ENCODE measurements at places on chromosomes 11 and 22.

DNA sequence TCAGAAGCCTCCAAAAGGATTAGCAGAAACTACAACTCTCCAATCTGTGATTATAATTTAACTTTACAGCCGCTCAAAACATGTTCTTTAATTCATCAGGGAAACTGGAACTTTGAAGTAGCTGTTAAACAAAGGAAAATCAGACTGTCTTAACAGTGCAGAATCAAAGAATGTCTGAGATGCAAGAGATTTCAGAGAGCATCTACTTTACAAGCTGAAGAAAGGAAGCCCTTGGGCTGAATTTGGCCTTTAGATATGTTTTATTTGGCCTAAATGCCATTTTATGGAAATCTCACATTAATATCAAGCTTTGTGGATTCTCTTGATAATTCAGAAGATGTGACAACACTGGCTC, 281.5 kb upstream of the CTSC start:
- DNase-seq, result no peak

DNA sequence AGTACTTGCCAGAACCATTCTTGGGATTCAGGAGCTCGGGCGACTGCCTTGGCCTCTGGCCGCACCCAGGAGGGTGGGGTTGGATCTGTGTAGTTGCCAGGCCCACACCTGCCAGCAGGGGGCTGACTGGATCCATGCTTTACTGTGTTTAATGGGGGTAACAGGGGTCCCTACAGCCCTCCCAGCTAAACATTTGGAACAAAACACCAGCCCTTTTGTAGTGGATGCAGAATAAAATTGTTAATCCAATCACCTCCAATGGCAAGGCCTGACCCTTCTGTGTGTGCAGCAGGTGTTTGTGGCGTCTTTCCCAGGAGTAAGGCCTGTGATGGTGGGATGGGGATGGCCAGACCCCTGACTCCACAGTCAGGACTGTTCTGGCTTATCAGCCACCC, 22.5 kb downstream of the SUN2 start:
- DNase-seq, result no peak

DNA sequence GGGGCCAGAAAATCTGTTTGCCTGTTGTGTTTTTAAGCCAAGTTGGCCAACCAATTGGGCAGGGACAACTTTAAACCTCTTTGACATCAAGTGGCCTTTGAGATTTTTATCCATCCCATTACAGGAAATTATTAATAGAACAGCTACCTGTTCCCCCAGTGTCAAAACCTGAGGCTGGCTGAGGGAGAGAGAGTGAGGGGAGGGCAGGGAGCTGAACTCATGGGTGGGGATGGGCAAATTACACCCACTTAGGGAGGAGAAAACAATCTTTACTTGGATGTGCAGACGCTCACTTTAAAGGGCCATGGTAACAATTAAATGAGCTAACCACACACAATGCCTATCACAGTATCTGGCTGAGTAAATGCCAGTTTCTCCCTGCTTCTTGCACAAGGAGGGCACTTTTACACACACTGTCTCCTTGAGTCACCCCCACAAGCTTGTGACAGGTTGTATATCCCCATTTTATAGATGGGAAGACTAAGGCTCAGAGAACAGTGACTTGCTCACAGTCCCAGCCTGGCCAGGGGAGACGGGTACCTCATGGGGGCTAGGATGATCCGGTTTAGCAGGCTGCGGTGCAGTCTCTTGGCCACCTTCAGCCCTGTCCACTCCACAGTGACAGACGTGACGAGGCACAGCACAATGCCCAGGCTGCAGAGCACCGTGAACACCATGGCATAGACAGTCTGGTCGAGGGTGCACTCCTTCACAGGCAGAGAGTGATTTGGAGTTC, 17.8 kb upstream of the KCNJ11 start:
- no peak for DNase-seq

DNA sequence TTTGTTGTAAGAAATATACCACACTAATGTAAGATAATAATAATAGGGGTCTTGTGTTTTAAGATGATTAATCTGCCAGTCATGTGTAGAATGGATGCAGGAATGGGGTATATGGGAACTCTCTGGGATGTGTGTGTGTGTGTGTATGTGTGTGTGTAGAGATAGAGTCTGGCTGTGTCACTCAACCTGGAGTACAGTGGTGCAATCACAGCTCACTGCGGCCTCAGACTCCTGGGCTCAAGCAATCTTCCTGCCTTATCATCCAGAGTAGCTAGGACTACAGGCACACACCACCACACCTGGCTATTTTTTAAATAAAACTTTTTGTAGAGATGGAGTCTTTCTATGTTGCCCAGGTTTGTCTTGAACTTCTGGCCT, 11.5 kb upstream of the PANX1 start:
- no peak for DNase-seq

- no peak for DNase-seq
Measured at GRCh38 chr22:24285245-24285644, 14.6 kb downstream of the SPECC1L start.

- DNase-seq, result no peak
Measured at GRCh38 chr11:69355346-69355940, 61.5 kb downstream of the MYEOV start.

GRCh38 chr11:33942954-33943353, 51.1 kb upstream of the LMO2 start:
- no peak for DNase-seq

GRCh38 chr11:27291302-27291889, 71.6 kb downstream of the CCDC34 start:
- no peak for DNase-seq

DNA sequence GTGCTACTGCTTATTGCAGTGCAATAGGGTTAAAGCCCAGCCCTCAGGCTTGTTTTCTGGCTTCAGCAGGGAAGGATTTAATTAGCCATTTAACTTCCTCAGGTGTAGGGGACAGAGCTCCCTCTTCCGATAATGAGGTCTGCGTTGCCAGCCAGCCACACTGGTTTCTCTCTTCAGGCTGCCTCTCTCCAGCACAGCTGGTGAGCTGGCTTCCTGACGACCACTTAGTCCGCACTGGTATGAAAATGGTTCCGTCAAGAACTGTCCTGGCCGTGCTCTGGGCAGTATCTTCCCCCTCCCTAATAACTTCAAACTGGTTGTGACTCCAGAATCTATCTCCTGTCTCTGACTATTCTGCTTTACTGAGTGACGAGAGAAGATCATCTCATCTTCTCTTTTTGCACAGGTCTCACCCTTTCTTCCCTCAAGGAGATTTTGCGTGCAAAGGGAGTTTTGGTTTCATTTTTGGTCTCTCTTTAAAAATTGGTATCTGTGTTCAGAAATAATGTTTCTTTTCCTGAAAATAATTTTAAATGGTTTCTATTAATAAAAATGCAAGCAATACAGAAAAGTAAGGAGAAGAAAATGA, 49.2 kb downstream of the CNTN5 start:
- DNase-seq, result no peak

DNA sequence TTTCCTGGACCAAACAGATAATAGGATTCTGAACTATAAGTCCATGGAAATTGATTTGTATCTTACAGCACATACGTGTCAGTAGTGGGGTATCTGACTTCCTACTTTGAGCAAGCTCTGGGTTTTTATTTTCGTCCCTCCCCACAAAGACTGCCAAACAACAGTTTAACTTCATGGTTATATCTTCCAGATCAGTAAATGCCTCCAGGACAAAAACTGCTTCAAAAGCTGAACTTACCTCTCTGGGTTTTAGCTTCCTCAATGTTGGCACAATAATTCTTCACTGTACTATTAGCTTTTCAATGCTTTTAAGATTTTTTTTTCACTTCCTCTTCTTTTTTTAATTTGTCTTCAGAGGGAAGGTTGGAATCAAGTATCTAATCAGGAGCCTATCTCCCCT, 4.2 kb upstream of the DPF2 start:
- DNase-seq, result no peak
